Stimulated activated CD4-positive, alpha-beta T cell treated with anti-CD3 and anti-CD28 coated beads, Interleukin-1b, Interleukin-23, amount 100 ng/mL, for 24 hours (primary cell): ENCODE measurements at places on chromosomes 6 and 20.

DNA sequence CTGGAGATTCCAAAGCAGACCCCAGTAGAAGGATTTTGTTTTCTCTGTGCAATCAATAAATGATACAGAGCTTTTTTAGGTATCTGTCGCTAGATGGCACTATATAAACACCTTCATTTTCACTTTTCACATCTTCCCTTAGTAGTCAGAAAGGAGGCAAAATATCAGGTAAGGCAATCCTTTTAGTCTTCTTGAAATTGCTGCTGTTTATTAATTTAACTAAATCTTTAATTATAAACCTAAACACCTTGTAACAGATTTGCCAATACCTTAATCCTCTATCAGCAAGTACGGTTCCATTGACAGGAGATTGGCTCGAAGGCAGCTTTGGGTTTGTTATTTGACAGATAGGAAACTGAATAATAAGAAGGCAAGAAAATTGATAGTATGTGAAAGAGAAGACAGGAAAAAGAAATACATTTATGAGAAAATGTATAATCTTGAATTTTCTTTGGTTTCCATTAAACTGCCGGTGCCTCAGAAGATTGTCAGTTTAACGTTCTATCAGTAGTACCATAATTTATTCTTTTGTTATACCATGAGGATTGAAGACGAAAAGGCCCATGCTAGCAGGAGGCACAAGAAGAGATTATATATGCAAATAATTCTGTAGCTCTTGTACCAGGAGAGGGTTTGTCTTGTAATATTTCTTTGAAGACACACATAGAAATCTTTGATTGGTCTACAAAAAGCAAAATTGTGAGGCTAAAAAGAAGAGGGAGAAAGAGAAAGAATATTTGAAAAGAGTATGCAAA lies 23.5 kb upstream of the IBTK start:
- no peak for DNase-seq

DNA sequence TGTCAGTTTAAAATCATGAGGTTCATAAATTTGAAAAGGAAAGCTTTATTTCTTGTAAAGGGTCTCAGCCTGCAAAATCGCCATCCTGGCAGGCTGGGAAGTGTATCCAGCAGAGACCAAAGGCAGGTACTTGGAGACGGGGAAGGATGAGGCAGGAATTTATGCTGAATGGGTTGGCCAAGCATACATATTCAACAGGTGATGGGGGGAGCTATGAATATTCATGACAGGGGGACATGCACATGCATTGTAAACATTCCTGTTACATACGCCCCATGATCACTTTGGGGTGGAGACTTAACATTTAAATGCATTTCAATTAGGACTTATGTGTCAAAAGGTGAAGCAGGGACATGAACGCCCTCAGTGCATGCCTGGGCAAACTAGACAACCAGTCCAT lies 9.8 kb upstream of the SLC22A1 start:
- no peak for DNase-seq

DNA sequence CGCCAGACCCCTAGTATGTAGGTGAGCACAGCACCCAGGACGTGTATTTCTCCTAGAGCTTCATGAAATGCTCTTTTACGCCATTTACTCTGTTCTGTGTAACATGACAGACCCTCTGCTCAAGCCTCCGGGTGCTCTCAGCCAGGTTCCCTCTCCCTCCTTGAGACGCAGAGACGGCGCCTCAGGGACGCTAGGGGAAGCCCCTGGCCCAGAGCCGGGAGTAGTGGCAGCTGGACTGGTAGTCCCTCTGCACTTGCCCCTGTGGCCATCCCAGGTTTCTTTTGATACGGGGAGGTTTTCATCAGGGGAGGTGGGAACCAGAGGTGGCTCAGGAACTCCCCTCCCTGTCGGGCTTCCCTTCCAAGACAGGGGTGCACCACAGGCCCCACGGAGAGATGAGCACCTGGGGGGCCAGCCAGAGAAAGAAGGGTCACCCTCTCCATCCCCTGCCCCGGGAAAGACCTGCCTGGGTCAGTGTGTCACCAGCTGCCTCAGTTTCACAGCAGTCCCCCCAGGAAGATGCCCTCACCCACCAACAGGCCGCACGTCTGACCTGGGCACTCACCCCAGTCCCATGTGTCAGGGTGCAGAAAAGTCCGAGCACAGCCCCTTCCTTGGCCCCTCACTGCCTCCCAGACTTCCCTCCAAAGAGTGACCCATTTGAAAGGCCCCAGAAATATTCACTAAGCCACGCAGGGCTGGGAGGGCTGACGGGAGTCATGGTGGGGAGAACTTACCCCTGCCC lies 58.1 kb upstream of the AFDN start:
- no peak for DNase-seq

GRCh38 chr6:36695414-36695813 lies 2.2 kb upstream of the RAB44 start:
- DNase-seq: no peak

- DNase-seq: no peak
These were observed 67.7 kb downstream of the AKAP12 start for GRCh38 chr6:151307501-151307900.

GRCh38 chr6:42226645-42227143 lies 9.0 kb upstream of the MRPS10 start:
- no peak for DNase-seq

DNA sequence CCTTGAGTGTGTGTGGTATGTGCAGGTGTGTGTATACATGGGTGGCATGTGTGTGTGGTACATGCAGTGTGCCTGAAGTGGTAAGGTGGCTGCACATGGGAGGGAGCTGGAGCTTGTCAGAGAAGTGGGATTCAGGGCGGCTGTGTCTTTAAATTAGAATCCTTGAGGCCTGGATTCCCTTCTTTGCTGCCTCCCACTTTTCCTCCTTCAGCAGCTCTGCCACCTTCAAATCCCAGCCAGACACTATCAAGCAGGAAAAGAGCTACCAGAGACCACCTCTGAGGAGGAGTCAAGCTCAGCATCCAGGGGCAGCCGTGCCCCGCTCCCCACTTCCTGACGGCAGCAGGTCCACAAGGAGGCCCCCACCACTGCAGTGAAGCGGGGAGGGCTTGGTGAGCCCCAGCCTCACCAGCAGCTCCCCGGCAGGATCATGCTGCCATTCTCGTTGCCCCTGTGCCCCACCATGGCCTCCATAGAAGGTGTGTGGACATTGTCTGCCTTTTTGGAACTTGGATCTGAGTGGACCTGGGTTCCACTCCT lies 131.0 kb upstream of the MLN start:
- DNase-seq: no peak
